ENCODE measurements at places on chromosomes 16 and 17.

- DNase-seq: no peak
These were observed 152.6 kb downstream of the AATF start for GRCh38 chr17:37101306-37101705.

DNA sequence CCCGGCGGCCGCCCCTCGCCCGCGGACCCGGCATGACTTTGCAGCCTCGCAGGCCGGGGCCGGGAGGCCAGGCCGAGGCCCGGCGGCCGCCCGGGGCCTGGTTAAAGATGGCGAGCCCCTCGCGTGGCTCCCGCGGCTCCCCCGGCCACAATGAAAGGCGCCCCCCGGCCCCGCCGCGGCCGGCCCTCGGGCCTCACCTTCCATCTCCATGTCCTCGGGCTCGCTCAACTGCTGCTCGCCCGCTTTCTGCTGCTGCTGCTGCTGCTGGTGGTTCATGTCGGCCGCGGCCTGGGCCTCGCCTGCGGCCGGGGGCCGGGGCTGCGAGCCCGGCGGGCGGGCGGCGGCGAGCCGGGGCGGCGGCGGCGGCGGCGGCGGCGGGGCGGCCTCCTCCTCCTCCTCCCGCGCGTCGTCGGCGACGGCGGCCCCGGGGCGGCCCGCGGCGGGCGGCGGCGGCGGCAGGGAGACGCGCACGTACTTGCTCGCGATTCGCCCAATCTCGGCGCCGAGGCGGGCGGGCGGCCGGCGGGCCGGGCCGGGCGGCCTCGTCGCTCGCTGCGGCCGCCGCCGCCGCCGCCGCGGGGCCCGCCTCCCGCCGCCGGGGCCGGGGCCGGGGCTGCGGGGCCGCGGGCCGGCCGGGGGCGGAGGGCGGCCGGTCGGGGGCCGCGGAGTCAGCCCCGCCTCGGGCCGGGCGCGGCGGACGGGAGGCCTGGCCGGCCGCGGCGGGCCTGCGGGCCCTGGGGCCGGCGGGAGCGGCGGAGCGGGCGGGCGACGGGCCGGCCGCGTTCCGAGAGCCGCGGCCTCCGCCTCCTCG, 491 bp downstream of the USP7 start:
- DNase-seq: no peak

GRCh38 chr16:49424961-49425360, 51.4 kb downstream of the C16orf78 start:
- DNase-seq: no peak

DNA sequence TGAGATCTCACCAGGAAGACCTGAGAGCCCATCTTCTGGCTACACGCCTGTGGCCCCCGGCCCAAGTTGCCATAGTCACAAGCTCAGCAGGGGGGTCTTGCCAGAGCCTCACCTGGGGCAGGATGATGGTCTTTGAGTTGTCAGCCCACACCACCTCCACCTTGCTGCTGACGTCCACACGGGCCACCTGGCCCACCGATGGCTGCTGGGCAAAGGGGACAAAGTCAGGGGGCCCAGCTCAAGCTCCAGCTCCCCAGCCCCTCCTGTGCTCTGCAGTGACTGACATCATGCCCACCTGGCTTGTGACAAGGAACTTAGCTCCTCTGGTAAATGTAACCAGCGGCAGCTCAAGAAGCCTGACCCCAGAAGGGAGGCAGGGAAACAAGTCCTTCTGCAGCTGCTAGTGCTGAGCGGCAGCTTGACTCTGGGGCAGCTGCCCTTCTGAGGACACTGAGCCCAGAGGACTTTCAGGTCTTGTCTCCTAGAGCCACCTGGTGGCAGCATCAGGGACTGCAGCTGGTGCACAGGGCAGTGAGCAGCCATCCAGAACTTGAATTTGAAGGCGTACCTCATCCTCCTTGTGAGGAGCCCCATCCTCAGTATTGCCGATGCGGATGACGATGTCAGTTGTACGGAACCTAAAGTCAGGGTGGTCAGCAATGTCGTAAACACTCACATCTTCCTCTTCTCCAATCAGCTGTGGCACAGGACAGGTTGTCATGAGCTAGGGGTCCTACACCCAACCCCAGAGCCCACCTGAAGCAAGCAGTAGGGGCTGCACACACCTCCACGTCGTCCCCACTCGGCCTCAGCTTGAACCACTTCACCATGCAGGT, 13.5 kb downstream of the SPHK1 start:
- no peak for DNase-seq

- DNase-seq: no peak
These were observed 13.2 kb downstream of the TMEM238L start for GRCh38 chr17:10790491-10791401.

DNA sequence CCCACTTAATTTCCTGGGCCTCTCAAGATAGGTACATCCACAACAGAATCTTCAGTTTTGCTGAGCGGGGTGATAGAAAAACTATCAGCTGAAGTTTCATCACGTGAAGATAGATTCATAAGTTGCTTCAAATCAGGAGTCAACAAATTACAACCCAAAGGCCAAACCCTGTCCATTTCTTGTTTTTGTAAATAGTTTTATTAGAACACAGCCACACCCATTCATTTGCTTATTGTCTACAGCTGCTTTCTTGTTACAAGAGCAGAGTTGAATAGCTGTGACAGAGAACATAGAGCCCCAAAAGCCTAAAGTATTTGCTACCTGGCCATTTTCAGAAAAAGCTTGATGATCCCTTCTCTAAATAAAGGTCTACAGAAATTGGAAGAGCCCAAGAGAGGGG, 300.1 kb upstream of the CDH5 start:
- no peak for DNase-seq

- no peak for DNase-seq
These were observed 37.7 kb upstream of the SDK2 start for GRCh38 chr17:73681946-73682345.

All from NCI-H1436 treated with DMSO at 0.1 percent for 48 hours (cell line).